ENCODE measurements at places on chromosomes 5 and 9.

DNA sequence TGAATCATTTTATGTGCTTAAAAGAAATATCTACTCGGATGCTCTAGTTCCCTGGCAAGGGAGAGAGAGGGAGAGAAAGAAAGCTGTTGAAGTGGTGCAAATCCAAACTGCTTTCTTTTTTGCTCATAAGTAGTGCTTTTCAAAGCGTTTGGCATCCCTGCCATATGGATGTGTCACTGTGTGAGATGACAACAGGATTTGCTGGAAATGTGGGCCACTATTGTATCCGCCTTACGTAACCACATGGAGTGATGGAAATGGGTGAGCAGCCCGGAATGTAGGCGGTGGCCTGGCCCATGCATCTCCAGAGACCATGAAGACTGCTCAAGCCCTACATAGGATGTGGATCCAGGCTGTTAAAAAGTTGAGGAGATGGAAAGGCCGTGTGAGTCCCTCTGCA, 30.8 kb downstream of the TJP2 start:
- DNase-seq: no peak

DNA sequence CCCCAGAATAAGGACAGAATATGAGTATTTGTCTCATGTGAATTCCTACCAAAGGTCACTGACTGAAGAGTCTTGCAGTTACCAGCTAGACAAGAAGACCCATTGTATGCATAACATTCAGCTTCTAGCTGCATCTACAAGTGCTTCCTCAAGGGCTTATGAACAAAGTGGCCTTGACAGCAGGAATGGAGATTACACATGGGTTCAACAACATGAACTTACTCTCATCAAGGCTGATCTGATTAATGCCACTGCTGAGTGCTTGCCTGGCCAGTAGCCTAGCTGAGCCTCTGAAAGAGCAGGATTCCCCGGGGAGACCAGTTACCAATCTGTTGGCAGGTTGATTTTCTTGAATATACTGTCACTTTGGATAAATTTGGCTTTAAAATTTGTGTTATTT, 76.7 kb upstream of the CHD1 start:
- no peak for DNase-seq

DNA sequence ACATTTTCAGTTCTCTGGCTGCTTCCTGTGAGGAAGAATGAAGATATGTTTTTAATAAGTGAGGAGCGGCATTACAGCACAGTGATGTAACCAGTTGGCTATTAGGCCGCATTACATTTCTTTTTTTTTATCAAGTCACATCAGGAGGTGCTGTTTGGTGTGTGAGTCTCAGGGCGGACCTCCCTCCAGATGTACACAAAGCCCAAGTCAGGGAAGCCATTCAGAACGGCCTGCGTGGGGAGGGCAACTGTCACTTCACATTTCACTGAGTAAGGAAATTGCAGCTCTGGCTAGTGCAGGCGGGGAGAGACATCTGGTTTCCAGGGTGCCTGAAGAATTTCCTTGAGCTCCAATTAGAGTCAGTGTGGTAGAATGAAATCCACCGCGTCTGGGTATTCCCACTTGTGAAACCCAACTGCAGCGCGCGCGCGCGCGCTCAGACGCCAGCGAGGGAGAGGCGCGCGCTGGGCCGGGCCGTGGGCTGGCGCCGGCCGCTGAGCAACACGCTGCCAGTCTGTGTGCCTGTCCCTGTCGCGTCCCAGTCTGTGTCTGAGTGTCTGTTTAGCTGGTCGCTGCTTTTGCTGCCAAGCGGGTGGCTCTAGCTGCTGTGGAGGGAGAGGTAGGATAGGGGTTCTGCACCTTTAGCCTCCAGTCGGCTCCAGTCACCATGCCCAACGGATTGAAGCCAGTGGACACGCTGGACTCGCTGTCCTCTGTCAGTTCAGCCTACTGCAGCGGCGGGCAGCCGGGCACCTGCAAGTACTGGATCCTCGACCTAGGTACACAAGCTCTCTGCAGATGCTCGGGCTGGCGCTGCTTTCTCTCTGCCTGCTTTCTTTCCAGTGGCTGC, 140.8 kb upstream of the OTULINL start:
- no peak for DNase-seq

DNA sequence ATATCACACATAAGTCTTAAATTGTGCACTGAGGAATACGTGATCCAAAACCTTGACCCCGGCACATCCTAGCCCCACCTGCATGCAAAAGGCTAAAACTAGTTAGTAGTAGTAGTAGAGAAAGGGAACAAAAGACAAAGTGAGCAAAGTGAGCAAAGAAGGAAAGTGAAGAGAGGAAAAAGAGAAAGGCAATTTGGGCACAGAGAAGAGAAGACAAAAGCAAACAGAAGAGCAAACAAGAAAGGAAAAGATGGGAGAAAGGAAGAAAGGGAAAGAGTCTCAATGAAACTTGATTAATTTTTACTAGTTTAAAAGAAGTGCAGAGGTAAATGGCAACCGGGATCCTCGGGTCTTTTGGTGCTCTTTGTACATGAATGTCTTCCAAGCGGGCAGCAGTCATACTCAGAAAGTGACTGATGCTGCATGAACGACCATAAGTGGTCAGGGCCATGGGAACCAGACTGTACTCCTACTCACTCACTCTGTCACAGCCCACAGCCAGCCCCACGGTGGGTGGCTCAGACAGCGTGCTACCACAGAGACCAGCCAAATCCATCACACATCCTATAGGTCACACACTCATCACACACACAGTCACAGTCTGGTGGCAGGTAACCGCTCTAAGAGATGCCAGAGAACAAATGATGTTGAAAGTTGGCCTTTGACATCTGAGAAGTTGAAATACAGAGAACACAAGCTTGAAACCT, 203.9 kb downstream of the FBN2 start:
- DNase-seq: no peak

- DNase-seq: no peak
These were observed 9.3 kb downstream of the STOM start for GRCh38 chr9:121360601-121361374.

- DNase-seq: no peak
These were observed 3.4 kb downstream of the UNC5A start for GRCh38 chr5:176813587-176814312.

- no peak for DNase-seq
These were observed 301.6 kb downstream of the NR3C1 start for GRCh38 chr5:143101725-143102386.

DNA sequence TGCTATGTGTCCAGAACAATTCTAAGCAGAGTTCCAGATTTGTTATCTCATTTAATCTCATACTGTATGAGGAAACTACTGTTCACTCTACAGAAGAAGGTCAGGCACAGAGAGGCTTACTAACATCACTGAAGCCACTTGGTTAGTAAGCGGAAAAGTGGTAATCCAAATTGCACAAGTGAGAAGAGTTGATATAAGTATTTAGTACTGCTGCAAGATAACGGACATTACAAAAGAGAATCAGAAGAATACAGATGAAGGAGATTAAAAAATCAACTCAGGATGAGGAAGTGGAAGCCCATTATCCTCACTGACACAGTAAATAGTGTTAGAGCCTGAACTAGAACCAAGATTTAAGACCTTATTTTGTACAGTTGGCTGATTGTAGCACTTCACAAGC, 22.3 kb upstream of the TLR4 start:
- no peak for DNase-seq

- DNase-seq: no peak
These were observed 33.6 kb downstream of the IRF1 start for GRCh38 chr5:132456987-132457361.

DNA sequence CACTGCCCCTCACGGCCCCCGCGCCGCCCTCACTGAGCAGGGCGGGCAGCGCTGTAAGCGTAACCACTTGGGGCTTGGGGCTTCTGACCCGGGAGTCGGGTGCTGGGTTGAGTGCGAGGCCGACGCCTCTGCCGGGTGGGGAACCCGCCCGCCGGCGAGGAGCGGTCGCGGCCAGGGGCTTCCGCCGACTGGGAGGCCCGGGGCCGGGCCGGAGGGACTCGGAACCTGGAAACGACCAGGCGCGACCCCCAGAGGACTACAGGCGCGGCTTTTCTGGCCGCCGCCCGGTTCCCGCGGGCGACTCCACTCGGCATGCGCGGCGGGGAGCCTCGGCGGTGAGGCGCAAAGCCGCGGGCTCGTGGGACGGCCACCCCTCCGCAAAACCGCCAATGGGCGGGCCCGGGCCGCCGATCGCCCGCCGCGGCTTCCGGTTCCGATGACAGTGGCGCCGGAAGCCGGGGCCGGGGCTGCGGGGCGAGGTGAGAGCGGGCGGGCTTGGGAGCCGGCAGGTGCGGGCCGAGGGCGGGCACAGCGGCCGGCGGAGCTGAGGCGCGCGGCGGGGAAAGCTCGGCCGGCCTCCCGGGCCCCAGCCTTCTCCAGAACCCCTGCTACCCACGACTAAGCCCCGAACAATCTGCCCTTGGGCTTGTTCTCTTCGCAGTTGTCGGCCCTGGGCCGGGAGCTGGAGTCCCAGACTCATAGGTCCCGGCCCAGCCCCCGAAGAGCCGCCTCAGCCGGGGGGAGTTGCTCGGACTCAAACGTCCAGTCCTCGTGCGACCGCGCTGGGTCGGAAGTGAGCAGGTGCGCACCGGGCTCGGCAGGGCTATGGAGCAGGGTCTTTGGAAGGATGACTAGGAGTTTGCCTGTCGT, at the start of gene RMND5B:
Gene RMND5B (plus strand): TSS at position 439 of the 870 bp plus-strand sequence. CDS start 7,106 bp downstream, outside the sequence.
- peak; percentile 91 for DNase-seq

DNA sequence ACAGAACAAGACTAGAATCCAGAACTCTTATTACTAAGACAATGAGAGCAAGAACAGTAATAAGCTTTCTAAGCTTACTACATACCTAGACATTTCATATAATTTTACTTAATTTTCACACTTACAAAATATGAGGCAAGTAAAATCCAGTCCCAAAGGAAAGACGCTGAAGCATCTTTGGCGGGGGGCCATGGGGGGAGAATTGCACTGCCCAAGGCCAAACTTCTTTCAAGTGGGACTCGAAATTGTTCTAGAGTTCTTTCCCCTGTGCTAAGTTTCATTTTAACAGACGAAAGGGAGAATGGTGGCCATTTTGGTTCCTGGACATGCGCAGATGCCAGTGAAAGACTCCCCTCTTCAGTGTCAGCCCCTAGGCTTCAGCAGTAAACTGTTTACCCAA, 72.3 kb downstream of the PRRT1B start:
- no peak for DNase-seq

DNA sequence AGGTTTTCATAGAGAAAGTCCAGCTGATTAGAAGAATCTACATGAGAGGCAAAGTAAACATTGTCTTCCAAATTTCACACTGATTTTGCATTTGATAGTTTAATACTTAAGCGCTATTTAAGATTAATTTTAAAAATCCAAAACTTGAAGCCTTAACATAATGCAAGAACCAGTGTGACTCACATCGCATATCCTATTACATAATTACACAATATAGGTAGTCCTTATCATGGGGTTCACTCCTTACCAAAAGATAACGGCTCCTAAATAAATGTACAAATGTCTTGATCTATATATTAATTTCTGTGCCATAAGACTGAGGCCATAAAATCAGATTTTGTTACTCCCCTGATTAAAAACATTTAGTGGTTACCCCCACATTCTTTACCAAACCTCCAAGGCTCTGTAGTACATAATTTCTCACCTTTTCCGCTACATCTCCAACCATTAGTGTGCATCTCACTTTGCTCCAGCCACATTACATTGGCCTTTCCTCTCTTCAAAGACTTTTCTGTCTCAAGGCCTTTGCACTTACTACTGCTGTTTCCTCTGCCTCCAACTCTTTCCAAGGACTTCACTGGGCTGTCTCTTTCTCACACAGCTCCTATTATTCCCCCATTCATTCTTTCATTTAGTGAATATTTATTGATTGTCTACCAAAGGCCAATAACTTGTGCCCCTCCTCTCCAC, 1.0 kb downstream of the RIOK2 start:
- no peak for DNase-seq

- DNase-seq: no peak
These were observed 84.3 kb upstream of the BRINP1 start for GRCh38 chr9:119453490-119453911.

GRCh38 chr9:116697887-116698286, 10.8 kb downstream of the TRIM32 start:
- DNase-seq: no peak

DNA sequence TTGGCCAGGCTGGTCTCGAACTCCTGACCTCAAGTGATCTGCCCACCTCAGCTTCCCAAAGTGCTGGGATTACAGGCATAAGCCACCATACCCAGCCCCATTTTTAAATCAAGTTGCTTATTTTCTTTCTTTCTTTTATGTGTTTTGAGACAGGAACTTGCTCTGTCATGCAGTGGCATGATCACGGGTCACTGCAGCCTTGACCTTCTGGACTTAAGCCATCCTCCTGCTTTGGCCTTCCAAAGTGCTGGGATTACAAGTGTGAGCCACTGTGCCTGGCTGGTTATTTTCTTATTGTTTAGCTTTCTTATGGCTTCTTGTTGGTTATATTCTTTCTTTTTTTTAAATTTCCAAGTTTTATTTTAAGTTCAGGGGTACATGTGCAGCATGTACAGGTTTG, 79.7 kb upstream of the C5orf63 start:
- no peak for DNase-seq

DNA sequence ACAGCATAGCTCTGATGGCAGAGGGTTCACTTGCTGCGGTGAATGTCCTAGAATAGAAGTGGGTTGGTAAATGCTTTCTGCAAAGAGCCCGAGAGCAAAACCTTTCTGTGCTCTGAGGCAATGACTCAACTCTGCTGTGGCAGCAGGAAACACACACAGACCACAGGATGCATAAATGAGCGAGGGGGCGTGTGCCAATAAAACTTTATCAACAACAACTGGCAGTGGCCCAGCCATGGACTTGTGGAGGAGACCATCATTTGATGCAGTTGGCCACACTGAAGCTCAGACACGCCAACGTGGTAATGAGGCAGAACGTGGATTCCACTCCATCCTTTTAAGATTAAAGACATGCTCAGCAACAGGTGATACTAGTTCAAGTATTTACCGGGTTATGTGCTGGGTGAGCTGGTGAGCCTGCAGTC, 6.8 kb downstream of the MRPL36 start:
- DNase-seq: peak; percentile 66

- DNase-seq: no peak
These were observed 31.8 kb upstream of the FGF1 start for GRCh38 chr5:142717582-142718215.

DNA sequence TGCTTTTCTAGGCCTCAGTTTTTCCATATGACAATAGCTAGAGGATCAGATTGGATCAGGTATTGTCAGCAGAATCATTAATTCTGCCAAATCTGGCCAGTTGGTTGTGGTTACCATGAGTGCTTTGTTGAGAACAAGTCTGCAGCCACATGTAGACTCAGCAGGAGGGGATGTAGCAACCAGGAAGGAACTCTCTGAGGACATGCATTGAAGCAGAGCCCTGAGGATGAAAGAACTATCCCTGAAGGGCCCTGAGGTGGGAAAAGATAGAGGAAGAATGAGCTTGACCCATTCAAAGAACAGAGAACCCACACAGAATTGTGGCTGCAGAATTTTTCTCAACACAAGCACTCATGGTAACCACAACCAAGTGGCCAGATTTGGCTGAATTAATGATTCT, 60.1 kb upstream of the AFAP1L1 start:
- no peak for DNase-seq

- DNase-seq: no peak
These were observed 92.6 kb downstream of the DPYSL3 start for GRCh38 chr5:147417135-147417813.

GRCh38 chr9:128192601-128193371, 1.4 kb upstream of the CIZ1 start:
- DNase-seq: peak; percentile 54

- DNase-seq: no peak
These were observed 1.7 kb downstream of the INPP5E start for GRCh38 chr9:136437839-136438547.

GRCh38 chr9:137390553-137391410, 32.2 kb downstream of the EXD3 start:
- no peak for DNase-seq

Measured in germinal center (tissue), 1 donor.